Thymus (tissue), 14 donors: ENCODE measurements at places on chromosomes 4 and X. TPM values are rescaled to one million over a fixed set of nuclear protein-coding genes. Genes with fewer than 3 reads are reported as not detected.

DNA sequence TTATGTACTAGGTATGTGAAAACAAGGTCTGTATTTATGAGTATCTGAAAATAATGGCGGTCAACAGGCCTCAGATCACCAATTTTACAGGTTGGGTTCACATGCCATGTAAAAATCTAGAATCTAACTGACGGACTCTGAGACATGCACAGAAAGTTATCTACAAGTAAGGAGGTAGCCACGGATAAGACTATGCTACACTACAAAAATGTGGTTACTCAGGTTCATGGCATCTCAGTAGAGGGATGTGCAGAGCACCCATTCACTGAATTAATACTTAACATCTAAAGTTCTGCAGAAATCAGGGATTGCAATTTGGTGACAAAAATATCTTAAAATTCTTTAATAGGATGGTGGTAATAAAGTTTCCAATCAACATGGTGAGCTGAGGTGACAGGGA, 155.9 kb downstream of the APBB2 start:
- no peaks in the 10 kb centered on the region for H3K36me3 ChIP-seq
- H3K4me3 ChIP-seq = no peak overlapping the region
- no peak overlapping the region for H3K27ac ChIP-seq
- H3K4me1 ChIP-seq = no peaks in the 10 kb centered on the region
- H3K27me3 ChIP-seq = no peaks in the 10 kb centered on the region
- no peak for DNase-seq

The MAGEC1 gene
- total RNA-seq = not detected

- H3K27ac ChIP-seq = peak overlapping the region; percentile 89
- H3K4me3 ChIP-seq = peak overlapping the region; percentile 68
- no peaks in the 10 kb centered on the region for H3K27me3 ChIP-seq
- H3K4me1 ChIP-seq = no peaks in the 10 kb centered on the region
Observed at GRCh38 chrX:132489578-132490419, 961 bp upstream of the MBNL3 start.

- H3K27ac ChIP-seq = no peak within 1 kb of the TSS
- peaks cover 5% of the 10 kb centered on the region for H3K4me1 ChIP-seq
- H3K27me3 ChIP-seq = peaks cover 11% of the 10 kb centered on the region
- no peaks in the 10 kb centered on the region for H3K36me3 ChIP-seq
Observed at GRCh38 chrX:133985164-133985966, at the start of gene GPC3. TSS of gene GPC3 (minus strand) at chrX:133985594.

- no peaks in the 10 kb centered on the region for H3K27me3 ChIP-seq
- H3K27ac ChIP-seq = no peak overlapping the region
- H3K4me3 ChIP-seq = no peak overlapping the region
- DNase-seq = no peak
Observed at GRCh38 chr4:13054420-13054970, 429.6 kb downstream of the RAB28 start.

GRCh38 chr4:100828986-100829685, 311.3 kb upstream of the EMCN start:
- H3K36me3 ChIP-seq = no peaks in the 10 kb centered on the region
- H3K4me3 ChIP-seq = no peak overlapping the region
- H3K27me3 ChIP-seq = no peaks in the 10 kb centered on the region
- no peak overlapping the region for H3K27ac ChIP-seq
- H3K4me1 ChIP-seq = no peaks in the 10 kb centered on the region

- H3K4me3 ChIP-seq = no peak overlapping the region
- no peaks in the 10 kb centered on the region for H3K4me1 ChIP-seq
- H3K27me3 ChIP-seq = no peaks in the 10 kb centered on the region
- no peak overlapping the region for H3K27ac ChIP-seq
- no peaks in the 10 kb centered on the region for H3K36me3 ChIP-seq
Observed at GRCh38 chr4:118680808-118681207, 4.4 kb upstream of the METTL14 start.

DNA sequence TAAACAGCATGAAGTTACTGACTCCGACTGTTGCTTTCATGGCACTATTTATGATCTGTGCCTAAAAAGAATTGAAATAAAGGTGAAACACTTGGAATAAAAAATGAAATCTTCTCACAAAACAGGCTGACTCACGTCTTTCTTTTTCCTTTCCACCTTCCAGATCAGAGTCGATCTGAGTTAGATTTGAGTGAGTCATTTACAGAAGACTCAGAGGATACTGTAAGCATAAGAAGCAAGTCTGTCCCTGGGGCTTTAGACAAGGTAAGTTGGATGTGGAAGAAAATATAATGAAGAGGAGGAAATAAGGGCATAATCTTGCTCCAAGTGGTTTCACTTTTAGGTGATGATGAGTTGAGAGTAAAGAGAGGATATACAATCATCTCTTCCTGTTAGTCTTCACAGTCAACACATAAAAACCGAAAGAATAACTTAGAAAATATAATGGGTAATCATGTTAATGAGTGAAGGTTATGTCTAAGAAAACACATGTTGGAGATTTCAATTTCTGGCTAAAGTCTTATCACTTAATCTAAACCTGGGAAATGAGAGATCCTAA, 89.7 kb downstream of the SYTL5 start:
- H3K36me3 ChIP-seq = no peaks in the 10 kb centered on the region
- no peak overlapping the region for H3K4me3 ChIP-seq
- no peaks in the 10 kb centered on the region for H3K4me1 ChIP-seq
- H3K27me3 ChIP-seq = no peaks in the 10 kb centered on the region
- H3K27ac ChIP-seq = no peak overlapping the region
- no peak for DNase-seq

DNA sequence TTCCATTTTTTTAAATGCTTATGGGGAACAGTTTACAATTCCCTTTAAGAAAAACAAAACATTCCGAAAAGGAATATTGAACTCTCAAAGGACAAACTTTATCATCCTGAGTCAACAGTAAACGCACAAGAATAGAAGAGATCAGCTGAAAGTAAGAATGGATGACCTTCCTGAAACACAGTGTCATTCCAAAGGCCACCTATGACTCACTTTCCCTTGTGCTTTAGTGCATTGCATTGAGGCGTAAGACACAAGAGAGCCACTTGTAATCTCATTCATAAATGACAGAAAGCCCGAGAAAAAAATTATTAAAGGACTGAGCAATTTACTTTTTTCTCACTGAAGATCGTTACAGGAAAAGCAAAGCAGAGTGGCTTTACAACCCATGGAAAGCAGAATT, 1062.4 kb upstream of the DIAPH2 start:
- no peak for DNase-seq
- H3K4me3 ChIP-seq = no peak overlapping the region
- no peak overlapping the region for H3K27ac ChIP-seq
- H3K27me3 ChIP-seq = no peaks in the 10 kb centered on the region

The ENAM gene
- total RNA-seq = 1.2 TPM

The PAGE4 gene
- 0.80 TPM for total RNA-seq

The STK32B gene
- total RNA-seq = 2.9 TPM

The RXFP1 gene
- 0.05 TPM for total RNA-seq

DNA sequence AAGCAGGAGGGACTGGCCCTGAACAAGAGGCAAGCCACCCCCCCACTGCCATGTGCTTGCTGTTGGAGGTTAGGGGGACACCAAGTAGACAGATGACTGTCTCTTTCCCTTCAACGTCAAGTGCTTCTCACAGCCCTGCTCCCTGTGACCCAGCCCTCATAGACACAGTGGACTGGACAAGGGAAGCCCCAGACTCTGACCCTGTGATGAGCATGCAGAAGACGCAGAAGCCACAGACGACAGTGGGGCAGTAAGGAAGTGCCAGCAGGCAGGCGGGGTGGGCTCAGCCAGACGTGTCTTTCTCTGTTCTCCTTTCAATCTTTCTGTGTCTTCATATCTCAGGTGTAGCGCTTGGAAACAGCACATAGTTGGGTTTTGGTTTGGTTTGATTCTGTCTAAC, 2.4 kb upstream of the L1CAM start:
- no peak for DNase-seq
- peaks cover 2% of the 10 kb centered on the region for H3K4me1 ChIP-seq
- peaks cover 17% of the 10 kb centered on the region for H3K27me3 ChIP-seq
- H3K27ac ChIP-seq = no peak overlapping the region

The CYBB gene
- 41.7 TPM for total RNA-seq
